Renal cortical epithelial cell (primary cell): ENCODE measurements at places on chromosomes 11 and 22. TPM values are rescaled to one million over a fixed set of nuclear protein-coding genes. Genes with fewer than 3 reads are reported as not detected.

OR4C6 gene
- total RNA-seq, result not detected in 2 replicates

TSGA10IP gene
- total RNA-seq, result not detected in 2 replicates

ACTN3 gene
- not detected in 2 replicates for total RNA-seq

ADAMTS15 gene
- total RNA-seq, result 0.35 and 2.0 TPM in 2 replicates

A4GALT gene
- total RNA-seq, result 23.8 and 64.8 TPM in 2 replicates

FGF3 gene
- total RNA-seq, result not detected in 2 replicates

ELMOD1 gene
- total RNA-seq, result 0.10 TPM in 1 of 2 replicates, not detected in the other

ROM1 gene
- total RNA-seq, result 0.87 and 2.5 TPM in 2 replicates

DDTL gene
- total RNA-seq, result 1.6 and 1.7 TPM in 2 replicates

CWC15 gene
- 51.3 and 57.1 TPM in 2 replicates for total RNA-seq

RIMBP3B gene
- total RNA-seq, result 0.05 TPM in 1 of 2 replicates, not detected in the other

GRAP2 gene
- not detected in 2 replicates for total RNA-seq

NXPE1 gene
- not detected in 2 replicates for total RNA-seq

CD3E gene
- not detected in 2 replicates for total RNA-seq

CSNK2A3 gene
- total RNA-seq, result 2.4 and 3.1 TPM in 2 replicates

SLC25A18 gene
- total RNA-seq, result 0.20 and 0.87 TPM in 2 replicates

OR10D3 gene
- not detected in 2 replicates for total RNA-seq

OR52E1 gene
- total RNA-seq, result not detected in 2 replicates

IGLL5 gene
- total RNA-seq, result not detected in 2 replicates

KIF18A gene
- 8.0 and 9.2 TPM in 2 replicates for total RNA-seq
